ENCODE measurements at places on chromosomes 4 and X.

DNA sequence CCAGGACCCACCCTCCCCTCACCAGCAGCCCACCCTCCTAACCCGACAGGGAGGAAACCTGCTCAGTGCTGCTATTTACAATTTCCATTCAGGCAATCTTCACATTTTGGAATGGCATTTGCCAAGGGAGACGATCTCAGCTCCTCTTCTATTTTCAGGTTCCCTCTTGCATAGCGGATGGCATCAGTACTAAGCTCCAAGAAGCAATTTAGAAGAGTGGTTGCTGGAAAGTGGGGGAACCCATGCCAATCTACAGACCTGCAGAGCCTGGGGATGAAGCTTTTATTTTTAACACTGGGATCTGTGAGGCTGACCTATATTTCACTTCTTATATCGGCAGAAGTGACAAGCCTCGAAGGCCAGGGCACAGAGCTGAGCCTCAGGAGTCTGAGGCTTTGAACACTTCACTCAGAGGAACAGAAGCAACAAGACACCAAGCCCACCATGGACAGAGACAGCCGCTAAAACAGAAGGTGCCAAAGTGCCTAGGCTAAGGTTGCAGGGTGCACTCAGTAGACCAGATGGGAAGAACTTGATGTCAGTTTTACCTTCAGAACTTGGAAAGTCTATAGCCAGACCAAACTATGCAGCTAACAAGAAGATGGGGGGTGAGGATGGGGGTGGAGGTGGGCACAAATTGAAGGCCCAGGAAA lies 44.0 kb downstream of the SCD5 start:
- no peak for DNase-seq

DNA sequence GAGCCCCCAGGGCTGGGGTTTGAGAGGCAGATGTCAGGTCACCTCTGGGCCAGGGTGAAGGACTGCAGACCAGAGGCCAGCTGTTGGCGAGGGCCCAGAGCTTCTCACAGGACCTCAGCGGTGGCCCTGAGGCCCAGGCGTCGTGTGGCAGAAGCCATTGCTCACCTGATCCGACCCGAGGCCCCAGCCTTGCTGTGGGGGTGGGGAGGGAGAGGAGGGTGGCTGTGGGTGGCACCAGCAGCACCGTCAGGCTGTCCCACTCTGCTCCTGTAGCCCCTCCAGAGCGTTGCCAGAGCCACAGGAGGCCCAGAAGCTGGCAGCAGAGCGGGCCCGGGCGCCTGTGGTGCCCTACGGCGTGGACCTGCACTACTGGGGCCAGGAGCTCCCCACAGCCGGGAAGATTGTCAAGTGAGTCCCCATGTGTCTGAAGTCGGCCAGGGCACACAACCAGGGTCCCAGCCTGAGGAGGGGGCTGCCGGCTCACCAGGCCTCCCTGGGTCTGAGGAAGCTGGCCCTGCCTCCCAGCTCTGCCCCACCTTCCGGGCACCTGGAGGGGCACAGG lies 28.8 kb downstream of the UVSSA start:
- DNase-seq, result no peak

- no peak for DNase-seq
Measured at GRCh38 chr4:17058916-17059741, 160.7 kb upstream of the LDB2 start.

DNA sequence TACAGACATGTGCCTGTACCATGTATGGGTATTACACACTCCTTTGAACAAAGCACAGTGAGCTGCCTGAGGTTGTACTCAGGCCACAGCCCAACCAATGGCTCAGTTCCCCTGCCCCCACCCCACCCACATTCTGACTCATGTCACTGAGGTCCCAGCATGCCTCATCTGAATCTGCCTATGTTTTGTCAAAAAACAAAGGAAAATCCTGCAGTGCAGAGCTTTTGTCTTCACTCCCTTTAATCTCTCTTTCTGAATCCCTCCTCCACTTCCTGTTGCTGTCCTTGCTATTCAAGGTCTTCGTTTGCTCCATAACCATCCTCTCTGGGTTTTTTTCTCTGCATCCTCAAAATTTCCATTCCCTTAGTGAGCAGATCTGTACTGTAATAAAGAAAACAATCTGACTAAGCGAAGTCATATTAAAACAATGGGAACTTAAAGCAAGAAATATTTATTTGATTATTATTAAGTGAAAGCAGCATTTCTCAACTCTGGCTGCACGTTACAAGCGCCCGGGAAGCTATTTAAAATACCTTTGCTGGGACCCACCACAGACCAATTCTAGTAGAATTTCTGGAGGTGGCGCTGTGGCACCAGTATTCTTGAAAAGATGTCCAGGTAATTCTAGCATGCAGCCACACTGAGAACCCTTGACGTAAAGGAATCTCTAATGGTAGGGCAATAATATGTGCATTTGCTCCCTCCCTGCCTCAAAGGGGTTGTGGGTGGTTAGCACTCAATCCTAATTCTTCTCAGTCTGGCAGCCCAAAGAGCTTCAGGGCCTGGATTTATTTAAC lies 8.7 kb downstream of the GUCY2F start:
- DNase-seq, result no peak

DNA sequence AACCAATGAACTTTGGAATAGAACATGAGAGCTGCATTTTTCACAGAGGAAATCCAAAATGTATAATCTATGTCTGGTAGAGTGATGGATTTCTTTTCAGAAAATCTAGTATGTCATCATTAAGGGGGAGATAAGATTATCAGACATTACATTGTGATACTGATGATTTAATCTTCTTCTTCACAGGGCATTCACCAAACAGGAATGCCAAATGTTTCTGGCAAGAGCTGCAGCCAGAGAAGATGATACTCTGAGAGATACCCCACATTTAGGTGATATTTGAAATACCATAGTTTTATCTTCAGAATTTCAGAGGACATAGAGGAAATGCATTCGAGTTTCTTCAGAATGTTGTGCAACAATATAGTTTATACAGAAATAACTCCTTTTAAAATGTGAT lies 1523.7 kb upstream of the ADGRL3 start:
- no peak for DNase-seq

DNA sequence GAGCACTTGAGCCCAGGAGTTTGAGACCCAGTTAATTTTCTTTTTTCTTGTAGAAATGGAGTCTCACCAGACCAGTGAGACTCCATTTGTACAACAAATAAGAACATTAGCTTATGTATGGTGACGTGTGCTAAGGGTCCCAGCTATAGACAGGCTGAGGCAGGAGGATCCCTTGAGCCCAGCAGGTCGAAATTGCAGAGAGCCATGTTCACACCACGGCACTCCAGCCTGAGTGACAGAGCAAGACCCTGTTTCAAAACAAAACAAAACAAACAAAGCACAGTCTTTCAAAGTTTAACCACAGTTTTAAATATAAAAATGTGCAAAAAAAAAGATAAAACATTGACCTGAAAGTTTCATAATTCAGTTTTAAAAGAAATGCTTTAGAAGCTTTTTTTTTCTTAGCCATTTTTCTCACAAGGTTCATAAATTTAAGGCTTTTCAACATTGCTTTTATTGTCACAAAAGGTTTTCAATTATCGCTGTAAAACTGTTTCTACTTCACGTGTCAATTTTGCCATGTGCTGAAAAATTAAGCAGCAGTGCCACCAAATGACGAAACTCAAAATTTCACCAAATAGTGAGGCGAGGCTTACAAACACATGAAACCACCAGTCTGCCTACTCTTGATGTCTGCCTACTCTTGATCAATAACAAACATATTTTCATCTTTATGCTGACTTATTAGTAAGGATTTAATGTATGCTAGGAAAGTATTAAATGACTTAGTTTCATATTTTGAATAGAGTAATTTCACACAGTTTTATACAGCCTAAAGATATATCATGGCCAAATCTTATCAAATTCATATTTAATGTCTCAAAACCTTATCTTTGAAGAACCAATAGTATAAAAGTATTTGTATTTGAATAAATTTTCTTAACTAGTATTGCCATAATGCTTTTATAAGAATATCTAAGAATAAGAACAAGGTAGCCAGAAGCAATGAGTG lies 126.3 kb downstream of the NEK1 start:
- no peak for DNase-seq

- no peak for DNase-seq
Measured at GRCh38 chr4:76663824-76664223, 228.8 kb downstream of the SHROOM3 start.

GRCh38 chr4:165158762-165159161 lies 46.1 kb upstream of the TMEM192 start:
- no peak for DNase-seq

DNA sequence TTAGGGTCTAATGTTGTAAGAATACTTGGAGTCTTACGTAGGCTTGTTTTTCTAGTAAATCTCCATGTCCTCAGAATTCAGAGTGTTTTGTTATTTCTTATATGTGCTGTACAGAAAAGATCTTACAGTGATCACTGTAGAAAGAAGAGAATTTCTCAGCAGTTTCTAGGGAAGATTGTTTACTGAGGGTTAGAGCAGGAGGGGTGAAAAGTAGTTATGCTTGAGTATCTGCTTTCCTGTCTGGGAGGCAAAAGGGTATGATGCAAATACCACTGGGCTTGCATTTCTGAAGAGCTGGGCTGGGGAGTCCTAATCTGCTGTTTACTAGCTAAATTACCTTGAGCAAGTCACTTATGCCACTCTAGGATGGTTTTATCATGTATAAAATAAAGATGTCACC lies 78.2 kb downstream of the BEND4 start:
- DNase-seq, result no peak

GRCh38 chr4:77992581-77992980 lies 64.5 kb upstream of the FRAS1 start:
- no peak for DNase-seq

DNA sequence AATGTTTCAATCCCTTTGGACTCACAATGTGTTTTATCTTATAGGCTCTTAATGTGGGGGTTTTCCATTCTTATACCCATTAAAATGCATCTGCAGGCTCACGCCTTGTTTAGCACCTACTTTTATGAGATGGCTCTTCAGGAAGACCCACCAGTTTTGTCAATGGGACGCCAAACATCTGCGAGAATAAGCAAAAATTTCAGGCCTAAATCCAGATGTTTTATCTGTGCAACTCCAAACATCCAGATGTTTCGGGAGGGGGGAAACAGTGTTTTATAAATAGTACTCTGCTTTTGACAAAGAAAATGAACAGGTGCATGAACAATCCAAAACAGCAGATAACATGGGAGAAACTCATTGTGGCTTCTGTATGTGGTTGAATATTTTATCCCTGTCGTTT lies 342.8 kb downstream of the DHX15 start:
- DNase-seq, result no peak

GRCh38 chr4:113086172-113086695 lies 36.8 kb downstream of the ANK2 start:
- DNase-seq, result no peak

- no peak for DNase-seq
Measured at GRCh38 chr4:37279894-37280592, 35.5 kb downstream of the NWD2 start.
